GM12892 (cell line): ENCODE measurements at places on chromosomes 16 and 17.
A peak's percentile ranks its signal among the peaks of the same experiment; 100 is the strongest.

DNA sequence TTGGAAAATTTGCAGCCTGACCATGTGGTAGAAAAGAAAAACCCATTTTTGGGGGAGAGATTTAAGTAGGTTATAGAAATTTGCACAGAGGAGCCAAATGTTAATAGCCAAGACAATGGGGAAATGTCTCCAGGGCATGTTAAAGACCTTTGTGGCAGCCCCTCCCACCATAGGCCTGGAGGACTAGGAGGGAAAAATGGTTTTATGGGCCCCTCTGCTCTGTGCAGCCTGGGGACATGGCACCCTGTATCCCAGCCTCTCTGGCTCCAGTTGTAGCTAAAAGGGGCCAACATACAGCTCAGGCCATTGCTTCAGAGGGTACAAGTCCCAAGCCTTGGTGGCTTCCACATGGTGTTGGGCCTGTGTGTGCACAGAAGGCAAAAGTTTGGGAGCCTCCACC, 245.9 kb upstream of the AXIN2 start:
- no peak for DNase-seq

DNA sequence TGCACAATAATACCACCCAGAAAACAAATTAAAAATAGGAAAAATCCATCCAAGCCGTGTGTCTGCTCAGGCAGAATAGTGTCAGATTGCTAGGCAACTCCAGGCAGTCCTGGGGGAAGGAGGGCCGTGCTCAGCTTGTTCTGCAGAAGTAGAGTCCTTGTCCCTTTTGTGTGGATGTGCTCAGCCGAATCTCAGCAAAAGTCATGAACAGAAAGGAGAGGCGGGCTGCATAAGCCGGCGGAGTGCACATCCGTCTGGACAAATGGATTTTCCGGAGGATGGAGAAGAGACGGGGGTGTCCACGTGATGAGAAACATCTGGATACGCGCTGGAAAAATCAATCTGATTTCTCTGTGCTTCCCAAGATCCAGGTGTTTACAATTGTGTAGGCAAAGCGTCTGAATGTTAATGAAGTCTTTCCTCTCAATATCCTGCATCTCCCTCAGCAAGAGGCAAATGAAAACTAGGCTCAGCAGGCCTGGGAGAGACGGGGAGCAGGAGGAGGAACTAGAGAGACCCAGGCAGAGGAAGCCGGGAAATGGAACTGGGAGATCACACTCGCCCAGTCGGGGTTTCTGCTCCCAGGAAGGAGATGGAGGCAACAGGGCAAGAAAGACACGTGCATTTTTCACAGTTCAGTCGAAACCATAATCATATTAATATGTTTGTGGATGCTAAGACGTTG, 7.7 kb upstream of the RBFOX3 start:
- no peak for DNase-seq

DNA sequence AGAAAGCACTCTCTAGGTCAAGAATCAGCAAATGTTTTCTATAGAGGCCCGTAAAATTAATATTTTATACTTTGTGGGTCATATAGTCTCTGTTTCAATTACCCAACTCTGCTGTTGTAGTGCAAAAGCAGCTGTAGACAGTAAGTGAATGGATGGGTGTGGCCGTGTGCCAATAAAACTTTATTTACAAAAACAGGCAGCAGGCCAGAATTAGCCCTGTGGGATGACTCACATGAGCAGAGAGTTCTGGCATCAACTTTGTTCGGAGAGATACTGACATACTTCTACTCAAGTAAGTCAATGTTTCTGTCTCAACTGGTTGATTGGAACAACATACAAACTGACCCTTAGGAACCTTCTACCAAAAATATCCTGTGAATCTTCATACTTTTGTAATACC, 616.2 kb downstream of the MAF start:
- no peak for DNase-seq

- no peak for DNase-seq
Observed at GRCh38 chr17:44630703-44631102, 25.6 kb upstream of the MEIOC start.

DNA sequence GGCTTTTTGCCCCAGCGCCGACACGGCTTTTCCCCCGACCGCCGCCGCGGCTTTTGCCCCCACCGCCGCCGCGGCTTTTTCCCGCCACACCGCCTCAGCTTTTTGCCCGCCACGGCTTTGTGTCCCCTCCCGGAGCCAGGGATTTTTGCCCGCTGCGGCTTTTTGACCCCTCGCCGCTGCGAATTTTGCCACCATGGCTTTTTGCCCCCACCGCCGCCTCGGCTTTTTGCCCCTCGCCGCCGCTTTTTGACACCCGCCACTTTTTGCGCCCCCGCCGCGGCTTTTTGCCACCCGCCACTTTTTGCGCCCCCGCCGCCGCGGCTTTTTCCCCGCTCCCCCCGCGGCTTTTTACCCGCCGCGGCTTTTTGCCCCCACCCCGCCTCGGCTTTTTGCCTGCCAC, 1342.5 kb downstream of the TP53TG3F start:
- DNase-seq: no peak

DNA sequence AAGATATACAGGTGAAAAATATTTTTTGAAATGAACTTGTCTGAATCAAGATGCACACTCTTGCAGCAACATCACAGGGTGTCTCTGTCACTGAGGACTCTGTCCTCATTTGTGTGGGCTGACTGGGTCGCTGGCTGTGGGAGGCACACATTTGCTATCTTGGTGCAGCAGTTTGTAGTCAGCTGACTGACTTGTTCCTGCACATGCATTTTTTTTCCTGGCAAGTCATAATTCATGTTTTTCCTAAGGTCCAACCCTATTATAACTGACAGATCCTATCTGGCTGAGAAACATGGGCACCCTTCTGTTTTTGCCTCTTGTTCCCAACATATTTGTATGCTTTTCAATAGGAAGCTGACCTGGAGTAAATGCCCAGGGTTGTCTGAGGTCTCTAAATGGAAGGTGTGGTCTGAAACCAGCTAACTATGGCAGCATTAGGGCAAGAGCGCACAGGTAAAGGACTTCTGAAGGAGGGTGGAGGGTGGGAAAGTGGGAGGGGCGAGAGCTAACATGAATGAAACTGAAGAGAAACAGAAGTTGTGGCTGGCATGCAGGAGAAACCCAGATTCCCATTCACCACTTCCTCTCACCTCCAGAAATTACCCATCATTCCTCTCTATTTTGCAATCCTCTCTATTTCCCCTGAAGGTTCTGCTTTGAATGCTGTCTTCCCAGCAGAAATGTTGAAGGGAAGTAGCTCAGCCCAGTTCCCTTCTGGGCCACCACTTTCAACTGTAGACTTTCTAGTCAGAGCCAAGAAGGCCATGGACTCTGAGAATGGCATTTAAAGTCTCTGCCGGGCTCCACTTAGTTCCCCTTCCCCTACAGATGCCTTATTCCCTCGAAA, 166.1 kb downstream of the PRKCA start:
- no peak for DNase-seq

DNA sequence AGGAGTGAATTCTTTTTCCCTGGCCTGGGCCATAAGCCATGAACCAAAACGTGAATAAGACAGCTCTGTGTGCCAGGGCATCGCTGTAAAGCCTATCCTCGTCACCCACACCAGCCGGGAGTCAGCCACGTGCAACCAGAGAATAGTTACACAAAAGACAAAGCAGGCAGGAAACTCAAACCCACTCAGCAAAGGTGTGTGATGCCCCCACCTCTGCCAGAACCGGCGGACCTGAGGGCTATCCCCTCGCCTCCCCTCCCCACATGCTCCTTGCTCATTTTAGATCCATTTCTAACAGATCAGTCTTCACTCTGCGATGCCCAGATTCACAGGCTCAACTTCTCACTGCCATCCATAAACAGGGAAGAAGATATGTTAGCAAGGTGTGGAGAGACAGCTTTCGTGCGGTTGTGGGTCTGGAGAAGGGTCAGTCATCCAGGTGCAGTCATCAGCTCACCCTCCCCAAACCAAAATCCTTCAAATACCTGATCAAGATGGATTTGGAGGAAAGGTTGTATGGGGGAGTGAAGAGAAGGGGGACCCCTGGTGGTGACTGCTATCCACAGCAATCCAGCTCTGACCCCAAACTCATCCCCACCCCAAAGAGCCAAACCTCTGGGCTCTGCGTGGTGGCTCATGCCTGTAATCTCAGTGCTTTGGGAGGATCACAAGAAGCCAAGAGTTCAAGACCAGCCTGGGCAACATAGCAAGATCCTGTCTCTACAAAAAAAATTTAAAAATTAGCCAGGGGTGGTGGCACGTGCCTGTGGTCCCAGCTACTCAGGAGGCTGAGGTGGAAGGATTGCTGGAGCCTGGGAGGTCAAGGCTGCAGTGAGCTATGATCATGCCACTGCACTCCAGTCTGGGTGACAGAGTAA, 219.2 kb downstream of the C16orf78 start:
- peak; percentile 51 for DNase-seq

GRCh38 chr16:4675864-4676786, 17.2 kb upstream of the NUDT16L1 start:
- DNase-seq: no peak

DNA sequence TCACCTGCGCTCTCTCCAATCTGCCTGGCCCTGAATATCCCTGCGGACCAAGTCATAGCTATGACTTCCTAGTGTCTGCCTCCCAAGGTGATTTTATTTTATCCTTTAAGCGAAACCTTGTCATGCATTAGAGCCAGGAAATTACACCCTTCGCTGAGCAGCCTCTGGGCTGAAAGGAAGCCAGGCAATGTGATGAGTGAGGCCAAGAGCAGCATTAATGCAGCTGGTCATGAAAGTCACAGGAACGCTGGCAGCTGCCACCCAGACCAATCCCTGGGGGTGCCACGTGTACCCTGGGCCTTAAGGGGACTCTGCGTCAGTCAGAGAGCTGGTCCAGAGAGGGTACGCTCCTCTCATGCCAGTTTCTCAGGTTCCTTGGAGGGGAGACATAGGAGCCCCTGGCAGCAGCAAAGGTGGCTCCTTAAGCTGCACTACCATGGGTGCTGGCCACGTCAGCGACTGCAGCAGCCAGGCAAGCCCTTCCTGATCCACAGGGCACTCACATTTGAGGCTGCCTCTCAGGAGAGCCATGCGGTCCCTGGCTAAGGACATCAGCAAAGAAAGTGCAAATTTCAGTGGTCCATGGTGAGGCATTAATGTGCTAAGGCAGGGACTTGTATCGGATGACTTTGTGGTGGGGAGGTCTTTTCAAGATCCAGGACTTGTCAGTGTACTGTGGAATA, 42.7 kb upstream of the WSCD1 start:
- DNase-seq: no peak

DNA sequence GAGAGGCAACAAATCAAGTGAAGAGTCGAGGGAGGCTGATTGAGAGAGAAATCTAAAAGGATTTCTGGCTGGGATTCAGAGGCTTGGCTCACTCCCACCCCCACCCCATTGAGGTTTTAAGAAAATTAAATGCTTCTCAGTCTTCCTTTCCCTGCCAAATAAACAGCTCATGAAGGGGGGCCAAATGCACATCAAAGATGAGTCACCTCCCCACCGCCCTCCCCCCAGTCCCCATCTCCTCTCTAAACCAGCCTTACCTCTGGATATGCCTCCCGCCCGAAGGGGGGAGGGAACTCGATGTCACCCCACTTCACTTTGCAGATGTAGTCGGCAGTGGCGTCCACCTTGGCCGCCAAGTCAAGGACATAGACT, 11.6 kb downstream of the ACLY start:
- no peak for DNase-seq
